ENCODE measurements at places on chromosomes 11 and 22. TPM values are rescaled to one million over a fixed set of nuclear protein-coding genes. Genes with fewer than 3 reads are reported as not detected.

The MFRP gene
- total RNA-seq = not detected

The PITPNB gene
- 67.0 TPM for total RNA-seq

The RAD9A gene
- 33.1 TPM for total RNA-seq

The GPHA2 gene
- not detected for total RNA-seq

The LRRN4CL gene
- 0.13 TPM for total RNA-seq

The HTR3A gene
- total RNA-seq = 0.21 TPM

The NXPE2 gene
- not detected for total RNA-seq

The OR4D5 gene
- total RNA-seq = not detected

The C11orf58 gene
- total RNA-seq = 97.6 TPM

The DNAJB7 gene
- total RNA-seq = not detected

The BTG4 gene
- total RNA-seq = not detected

The ARHGAP8 gene
- total RNA-seq = 9.2 TPM

The FXYD6 gene
- 0.54 TPM for total RNA-seq

The FAM181B gene
- total RNA-seq = 0.69 TPM

The MRGPRE gene
- total RNA-seq = 0.13 TPM

The FAM83F gene
- 0.05 TPM for total RNA-seq

The CEP126 gene
- 6.6 TPM for total RNA-seq

The CARD18 gene
- total RNA-seq = 8.1 TPM

The RAG2 gene
- 0.10 TPM for total RNA-seq

The EPS8L2 gene
- total RNA-seq = 256 TPM

The SMTNL1 gene
- total RNA-seq = not detected

The MS4A3 gene
- 0.13 TPM for total RNA-seq

The TSG101 gene
- total RNA-seq = 79.1 TPM

The ALDH3B1 gene
- total RNA-seq = 18.3 TPM

The PGA3 gene
- total RNA-seq = not detected

The OR51V1 gene
- not detected for total RNA-seq

The PKNOX2 gene
- not detected for total RNA-seq

The GRAP2 gene
- 0.54 TPM for total RNA-seq

The CASP4 gene
- 25.8 TPM for total RNA-seq

The CRYAB gene
- total RNA-seq = 0.59 TPM

The TBX10 gene
- not detected for total RNA-seq

The MIAT gene
- total RNA-seq = 0.33 TPM

The PITPNM1 gene
- 70.4 TPM for total RNA-seq

The OR5AS1 gene
- not detected for total RNA-seq

The GNG3 gene
- total RNA-seq = not detected

The ARFIP2 gene
- total RNA-seq = 116 TPM

The DERL3 gene
- 1.0 TPM for total RNA-seq

The MMP8 gene
- not detected for total RNA-seq

All from Panc1 (cell line).